ENCODE measurements at places on chromosomes 6 and 20.

GRCh38 chr6:32152769-32153563 is 975 bp upstream of the PPT2 start:
- no peak for DNase-seq

- no peak for DNase-seq
These were observed 14.1 kb downstream of the ANKRD60 start for GRCh38 chr20:58214310-58214709.

DNA sequence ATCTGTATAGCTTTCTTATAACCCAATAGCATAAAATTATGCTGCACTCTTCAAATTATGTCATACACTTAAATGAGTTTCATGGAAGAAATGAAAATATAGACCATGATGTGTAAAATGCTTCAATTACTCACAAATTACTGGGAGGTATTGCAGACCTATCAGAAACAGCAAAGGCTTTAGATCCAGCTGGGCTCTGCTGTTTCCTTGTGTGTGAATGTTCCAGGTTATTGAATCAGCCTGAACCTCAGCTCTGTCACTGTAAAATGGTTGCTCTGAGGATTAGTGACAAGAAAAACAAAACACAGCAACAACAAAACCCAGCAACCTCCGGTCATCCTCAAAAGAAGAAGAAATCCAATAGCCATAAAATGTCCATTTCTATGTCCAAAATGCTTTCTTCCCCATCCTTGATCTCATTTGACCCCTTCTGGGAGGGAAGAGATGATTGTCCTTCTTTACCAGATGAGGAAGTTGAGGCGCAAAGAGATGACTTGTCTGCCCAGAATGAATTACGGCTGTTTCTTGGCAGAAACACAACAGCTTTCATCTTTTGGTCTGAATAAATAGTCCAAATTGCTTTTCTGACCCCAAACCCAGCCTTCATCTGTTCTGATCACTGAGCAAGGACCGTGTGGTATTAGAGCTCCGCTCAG is 42.2 kb upstream of the TGM6 start:
- no peak for DNase-seq

- DNase-seq = no peak
These were observed 4.9 kb downstream of the ACOT8 start for GRCh38 chr20:45852326-45852725.

GRCh38 chr20:11654766-11655165 is 262.9 kb upstream of the BTBD3 start:
- DNase-seq = no peak

DNA sequence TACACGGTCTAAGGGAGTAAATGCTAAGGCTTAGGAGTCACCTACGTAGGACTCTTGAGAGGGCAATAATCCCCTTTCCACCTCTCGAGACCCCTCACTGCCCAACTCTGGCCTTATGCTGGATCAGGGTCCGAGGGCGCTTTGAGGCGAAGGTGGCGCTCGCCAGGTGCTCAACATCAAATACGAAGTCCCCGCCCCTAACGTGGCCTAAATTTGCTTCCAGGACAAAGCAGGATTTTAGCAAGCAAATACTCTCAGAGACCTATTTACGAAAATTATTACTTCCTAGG is 406 bp upstream of the TRIM26 start:
- no peak for DNase-seq

DNA sequence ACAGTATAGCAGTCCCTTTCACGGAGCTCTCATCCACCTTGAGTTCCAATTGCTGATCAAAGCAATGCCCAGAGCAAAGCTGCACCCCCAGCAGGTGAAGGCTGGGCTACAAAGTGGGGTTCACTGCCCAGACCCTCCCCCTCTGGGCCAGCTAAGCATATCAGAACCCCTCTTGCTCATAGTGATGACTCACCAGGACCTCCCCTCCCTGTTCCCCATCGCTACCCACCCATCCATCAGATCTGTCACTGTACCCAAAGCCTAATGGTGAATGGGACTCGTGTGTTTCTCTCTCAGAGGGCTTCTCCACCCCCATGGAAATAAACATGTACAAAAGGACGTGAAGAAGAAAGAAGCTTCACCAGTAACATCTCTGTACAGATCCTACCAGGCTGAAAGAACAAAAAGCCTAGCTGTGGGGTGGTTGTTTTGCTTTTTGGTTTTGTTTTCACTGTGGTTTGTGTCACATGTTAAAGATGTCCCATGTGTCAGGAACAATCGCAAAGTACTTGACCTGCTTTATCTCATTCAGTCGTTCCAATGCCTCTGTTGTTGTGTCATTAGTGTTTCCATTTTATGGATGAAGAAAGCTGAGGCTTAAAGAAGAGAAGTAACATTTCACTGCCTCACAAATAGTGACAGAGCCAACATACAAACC is 518.5 kb downstream of the CD83 start:
- DNase-seq = no peak

- DNase-seq = no peak
These were observed 23.6 kb downstream of the COL11A2 start for GRCh38 chr6:33168639-33169038.

DNA sequence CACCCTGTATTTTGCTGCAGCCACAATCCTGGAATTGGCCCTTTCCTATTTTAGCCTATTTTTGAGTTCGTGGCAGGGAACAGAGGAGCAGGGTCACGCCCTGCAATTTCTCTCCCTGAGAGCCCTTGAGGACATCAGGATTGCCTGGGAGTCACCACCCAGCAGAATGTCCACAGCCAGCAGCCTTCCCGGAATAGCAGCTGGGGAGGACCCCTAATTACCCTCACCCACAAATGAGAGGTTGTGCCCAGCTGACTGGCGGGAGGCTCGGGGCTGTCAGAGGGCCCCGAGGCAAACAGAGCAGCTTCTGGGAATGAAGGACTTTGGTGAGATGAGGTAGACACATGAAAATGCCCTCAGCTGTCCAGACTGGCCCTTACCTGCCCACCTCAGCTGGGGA is 165.1 kb downstream of the PREX1 start:
- no peak for DNase-seq

DNA sequence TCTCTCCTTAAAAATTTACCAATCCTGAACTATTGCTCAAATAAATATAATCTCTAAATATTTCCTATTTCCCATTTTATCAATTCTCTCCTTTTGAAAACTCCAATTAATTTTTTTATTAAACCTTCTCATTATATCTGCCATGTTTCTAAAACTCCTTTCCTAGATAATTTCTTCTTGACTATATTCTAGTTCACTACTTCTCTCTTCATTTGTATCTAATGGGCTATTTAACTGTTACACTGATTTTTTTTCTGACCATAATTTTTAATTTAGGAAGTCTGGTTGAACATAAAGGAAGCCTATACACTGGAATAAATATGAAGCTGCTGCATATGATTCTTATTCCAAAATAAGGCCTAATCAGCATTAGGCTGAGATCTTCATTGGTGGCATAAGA is 96.3 kb upstream of the PLN start:
- DNase-seq = no peak

DNA sequence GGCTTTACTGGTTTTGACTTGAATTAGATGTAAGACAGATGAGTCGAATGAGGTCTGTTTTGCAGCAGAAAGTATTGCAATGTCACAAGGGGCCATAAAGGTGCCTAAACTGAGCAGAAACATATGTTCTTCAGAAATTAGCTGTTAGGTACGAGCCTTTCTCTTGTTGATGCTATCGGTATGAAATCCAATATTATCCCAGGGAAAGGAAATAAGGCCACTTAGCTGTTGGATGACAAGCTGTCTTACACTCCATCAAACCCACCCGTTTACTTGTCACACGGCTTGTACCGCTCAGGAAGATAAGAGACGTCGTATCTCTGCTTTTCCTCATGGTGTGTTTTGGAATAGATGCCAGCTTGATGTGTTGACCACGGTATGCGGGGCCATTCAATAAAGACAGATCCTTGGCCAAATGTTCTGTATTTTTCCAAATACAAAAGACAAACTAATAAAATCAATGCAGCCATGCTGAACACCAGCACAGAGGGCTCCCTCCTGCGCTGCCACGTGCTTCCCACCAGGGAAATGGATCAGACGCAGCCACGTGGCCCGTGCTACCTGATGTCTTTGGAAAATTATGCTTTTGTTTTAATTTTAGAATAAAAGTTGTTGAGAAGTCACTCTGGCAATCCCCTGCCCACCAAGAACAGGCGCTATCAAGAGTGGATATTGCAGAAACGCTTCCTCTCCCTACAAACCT is 255.9 kb upstream of the SULF2 start:
- no peak for DNase-seq

GRCh38 chr6:49806145-49806544 is 19.1 kb upstream of the PGK2 start:
- no peak for DNase-seq

DNA sequence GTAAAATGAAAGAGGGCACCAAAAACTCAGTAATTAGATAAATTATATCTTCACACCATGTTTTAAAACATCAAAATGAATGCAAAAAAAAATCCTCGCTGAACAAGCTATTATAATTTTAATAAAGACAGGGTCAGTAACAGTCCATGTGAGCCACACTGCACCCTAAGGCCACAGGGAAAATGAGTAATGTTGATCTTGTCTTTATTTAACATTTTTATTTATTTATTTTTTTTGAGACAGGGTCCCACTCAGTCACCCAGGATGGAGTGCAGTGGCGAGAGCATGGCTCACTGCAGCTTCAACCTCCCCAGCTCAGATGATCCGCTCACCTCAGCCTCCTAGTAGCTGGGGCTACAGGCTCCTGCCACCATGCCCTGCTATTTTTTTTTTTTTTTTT is 8.7 kb upstream of the NFATC2 start:
- no peak for DNase-seq

GRCh38 chr6:34223381-34223955 is 13.2 kb upstream of the HMGA1 start:
- no peak for DNase-seq

- DNase-seq = no peak
These were observed 86.9 kb upstream of the TRAF3IP2 start for GRCh38 chr6:111692327-111693164.

DNA sequence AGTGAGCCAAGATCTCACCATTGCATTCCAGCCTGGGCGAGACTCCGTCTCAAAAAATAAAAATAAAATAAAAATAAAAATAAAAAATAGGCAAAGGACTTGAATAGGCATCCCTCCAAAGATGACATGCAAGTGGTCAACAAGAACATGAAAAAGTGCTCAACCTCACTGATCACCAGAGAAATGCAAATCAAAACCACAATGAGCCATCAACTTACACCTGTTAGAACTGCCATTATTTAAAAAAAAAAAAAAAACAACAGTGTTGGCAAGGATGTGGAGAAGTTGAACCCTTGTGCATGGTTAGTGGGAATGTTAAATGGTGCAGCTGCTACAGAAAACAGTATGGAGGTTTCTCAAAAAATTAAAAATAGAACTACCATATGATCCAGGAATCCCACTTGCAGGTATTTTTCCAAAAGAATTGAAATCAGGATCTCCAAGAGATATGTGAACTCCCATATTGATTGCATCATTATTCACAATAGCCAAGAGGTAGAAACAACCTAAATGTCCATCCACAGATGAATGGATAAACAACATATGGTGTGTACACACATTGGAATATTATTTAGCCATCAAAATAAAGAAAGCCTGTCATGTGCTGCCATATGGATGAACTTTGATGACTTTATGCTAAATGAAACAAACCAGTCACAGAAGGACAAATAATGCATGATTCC is 2.8 kb downstream of the C20orf203 start:
- DNase-seq = no peak

- no peak for DNase-seq
These were observed 443.8 kb downstream of the TENT5A start for GRCh38 chr6:81308577-81309279.

DNA sequence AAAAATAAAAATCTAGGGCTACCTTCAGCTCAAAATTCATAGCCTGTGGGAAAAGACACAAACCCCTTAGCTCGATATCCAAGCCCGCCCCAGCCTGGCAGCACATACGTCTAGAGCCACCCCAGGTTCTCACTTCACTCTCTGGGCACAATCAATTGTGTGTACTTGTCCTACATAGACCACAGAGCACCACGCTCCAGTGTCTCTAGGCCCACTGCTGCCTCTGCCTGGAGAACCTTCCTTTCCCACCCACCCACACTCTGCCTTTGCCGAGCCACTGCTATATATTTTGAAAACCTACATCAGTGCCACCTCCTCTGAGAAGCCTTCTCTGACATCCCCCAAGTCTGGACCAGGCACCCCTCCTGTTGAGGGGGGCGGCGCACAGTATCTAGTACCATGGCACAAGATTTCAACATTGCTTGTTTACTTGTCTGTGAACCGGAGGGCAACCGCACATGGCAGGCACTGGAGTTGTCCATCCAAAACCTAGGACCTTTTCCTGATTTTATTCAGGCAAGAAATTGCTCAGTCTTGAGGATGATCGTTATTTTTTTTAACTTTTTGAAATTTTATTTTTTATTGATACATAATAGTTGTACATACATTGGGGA is 141.5 kb downstream of the UNC5CL start:
- DNase-seq = no peak

- DNase-seq = no peak
These were observed 127.8 kb downstream of the SIM1 start for GRCh38 chr6:100336876-100337275.

- DNase-seq = no peak
These were observed 313.7 kb upstream of the TBX18 start for GRCh38 chr6:85078058-85078457.

DNA sequence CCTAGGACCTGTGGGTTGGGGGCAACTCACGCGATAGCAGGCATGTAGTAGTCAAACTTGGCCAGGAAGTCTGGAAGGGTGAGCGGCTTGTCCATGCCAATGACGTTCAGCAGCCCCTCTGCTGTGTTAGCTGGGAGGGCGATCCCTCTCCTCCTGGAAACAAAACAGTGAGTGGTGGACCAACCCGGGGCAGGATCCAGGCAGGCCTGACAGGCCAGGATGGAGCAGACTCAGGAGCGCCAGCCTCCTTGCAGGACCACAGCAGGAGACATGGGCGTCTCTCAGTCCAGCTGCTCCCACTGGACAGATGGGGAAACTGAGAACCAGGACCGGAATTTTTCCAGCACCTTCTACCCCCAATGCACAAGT is 22.5 kb downstream of the ADA start:
- DNase-seq = no peak

DNA sequence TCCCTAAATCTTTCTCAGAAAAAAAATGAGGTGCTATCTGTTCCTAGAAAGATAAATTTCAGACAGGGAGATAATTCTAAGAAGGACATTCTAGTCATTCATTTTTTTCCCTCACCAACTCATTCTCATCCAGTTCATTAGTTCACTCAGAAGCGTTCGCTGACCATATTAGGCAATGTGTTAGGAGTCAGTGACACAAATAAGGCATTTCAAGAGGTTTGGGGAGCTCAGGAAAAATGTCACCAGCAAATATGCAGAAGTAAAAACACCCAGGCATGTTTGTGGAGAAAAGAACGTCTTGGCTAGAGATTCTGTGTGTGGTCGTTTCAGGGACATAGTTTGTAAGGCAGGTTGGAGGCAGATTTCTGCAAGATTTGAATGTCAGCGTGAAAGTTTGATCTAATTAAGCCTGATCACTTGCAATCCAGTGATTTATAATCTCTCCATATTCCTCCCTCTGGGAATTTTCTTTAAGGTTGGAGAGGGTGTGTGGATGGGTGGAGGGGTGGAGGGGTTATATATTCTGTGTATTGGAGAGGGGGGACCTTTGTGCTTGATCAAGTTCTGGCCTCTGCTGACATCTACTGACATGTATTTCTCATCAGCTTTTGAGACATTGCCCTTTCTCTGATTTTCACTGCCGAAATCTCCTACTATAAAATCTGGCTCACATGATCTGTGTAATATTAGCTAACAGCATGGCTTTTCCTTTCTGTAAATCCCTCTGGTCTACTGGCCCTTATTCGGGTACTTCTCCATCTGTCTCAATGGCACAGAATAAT is 3.6 kb downstream of the MYCT1 start:
- DNase-seq = no peak

- DNase-seq = no peak
These were observed 234.6 kb downstream of the DLL1 start for GRCh38 chr6:170056278-170056711.
